ENCODE measurements at places on chromosomes 11 and 22.

GRCh38 chr11:77309401-77310085, 8.1 kb upstream of the GDPD4 start:
- no peak for DNase-seq

GRCh38 chr11:47375020-47375419, 3.3 kb downstream of the SPI1 start:
- no peak for DNase-seq

DNA sequence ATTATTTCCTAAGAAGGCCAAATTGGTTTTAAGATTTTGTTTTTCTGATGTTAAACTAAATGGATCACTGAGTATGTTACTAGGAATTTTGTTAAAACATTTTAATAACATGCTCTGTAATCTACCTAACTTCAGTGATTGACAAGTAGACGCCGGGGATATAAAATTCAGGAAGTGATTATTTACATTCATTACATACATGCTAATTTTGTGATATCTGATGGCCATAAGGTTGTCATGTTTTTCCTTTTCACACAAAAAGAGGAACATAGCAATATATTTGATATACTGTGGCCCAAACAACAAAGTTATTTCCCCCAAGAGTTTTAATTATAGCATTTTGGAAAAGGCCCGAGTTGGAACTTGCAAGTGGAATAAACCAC, 12.1 kb downstream of the SCUBE1 start:
- no peak for DNase-seq

DNA sequence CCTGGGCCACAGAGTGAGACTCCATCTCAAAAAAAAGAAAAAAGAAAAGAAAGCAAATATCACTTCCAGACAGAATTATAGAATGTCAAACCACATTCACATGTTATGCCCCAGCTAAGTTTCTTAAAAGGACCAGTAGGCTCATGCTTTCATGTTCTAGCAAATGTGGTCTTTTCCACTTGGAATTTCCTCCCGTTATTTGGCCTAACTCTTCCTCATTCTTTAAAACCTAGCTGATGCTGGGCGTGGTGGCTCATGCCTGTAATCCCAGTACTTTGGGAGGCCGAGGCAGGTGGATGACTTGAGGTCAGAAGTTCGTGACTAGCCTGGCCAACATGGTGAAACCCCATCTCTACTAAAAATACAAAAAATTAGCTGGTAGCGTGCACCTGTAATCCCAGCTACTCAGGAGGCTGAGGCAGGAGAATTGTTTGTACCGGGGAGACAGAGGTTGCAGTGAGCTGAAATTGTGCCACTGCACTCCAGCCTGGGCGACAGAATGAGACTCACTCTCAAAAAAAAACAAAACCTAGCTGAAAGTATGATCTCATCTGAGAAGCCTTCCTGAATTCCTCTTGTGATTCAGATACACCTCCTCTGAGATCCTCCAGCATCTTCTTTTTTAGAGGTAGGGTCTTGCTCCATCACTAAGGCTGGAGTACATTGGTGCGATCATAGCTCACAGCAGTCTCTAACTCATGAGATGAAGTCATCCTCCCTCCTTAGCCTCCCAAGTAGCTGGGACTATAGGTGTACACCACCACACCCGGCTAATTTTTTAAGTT, 50.4 kb downstream of the FCHSD2 start:
- no peak for DNase-seq

GRCh38 chr11:130118636-130119387, 40.8 kb upstream of the ST14 start:
- DNase-seq, result no peak

DNA sequence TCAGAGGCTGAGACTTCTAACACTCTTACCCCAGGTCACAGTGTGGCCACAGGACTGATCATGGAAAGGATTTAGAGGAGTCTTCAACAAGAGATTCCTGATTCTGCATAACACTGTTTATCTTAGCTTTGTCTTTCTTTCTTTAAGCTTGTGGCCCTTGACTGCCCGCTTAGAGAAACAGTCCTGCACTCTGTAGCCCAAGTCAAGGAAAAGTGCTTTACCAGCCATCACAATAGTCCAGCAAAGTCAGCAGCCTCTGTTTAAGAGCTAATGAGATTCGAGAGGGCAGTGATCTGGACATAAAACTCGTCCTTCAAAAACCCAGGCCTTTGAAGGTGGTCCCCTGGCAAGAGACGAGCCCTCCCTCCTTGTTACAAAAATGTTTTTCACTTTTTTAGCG, 30.0 kb downstream of the PRDM10 start:
- no peak for DNase-seq

GRCh38 chr11:110773442-110773841, 61.2 kb upstream of the ARHGAP20 start:
- no peak for DNase-seq

GRCh38 chr11:134275188-134275533, 1.0 kb upstream of the GLB1L3 start:
- DNase-seq, result no peak

DNA sequence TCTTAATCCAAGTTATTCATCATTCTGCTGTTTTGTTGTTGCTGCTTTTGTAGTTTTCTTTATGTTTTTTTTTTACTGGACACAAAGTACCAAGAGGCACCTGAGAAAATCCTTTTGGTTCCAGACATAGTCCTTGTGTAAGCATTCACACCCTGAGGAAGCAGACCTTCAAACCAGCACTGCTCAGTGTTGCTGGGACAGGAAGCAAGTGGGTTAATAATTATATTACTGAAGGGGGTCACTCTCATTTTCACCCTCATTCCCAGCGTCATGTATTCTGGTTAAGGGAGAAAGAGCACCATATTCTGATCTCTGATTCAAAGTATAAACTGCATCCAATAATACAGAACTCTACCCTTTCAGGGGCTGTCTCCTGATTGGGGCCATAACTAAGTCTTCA, 5.9 kb upstream of the ALKBH3 start:
- DNase-seq, result no peak

DNA sequence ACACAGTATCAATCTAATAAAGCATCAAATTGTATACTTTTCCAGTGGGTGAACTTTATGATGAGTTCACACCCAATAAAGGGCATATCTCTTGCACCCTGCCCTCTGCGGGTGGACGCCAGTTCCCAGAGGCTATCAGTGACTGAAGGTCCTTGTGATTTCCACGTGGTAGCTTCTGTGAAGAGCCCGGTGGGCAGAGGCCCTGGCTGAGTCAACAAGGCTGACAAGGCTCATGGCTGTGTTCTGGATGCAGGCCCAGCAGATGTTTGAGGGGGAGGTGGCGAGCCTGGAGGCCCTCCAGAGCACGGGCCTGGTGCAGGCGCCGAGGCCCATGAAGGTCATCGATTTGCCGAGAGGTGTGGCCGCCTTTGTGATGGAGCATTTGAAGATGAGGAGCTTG, 71.4 kb downstream of the PIWIL3 start:
- DNase-seq, result no peak

DNA sequence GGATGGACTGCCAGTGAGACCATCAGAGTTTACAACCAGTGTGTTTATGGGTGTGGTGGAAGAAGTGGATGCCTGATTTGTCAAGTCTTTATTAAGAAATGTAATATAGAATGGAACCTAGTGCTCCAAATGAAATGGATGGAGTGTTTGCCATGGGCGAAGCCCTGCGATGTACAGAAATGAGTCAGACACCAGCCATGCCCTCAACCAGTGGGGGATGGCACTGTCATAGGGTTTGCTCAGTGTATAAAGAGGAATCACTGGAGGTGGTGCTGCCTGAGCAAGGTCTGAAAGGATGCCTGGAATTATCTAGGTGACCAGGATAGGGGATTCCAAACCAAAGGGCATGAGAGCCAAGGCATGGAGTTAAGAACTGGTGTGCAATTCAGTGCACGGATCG, 120.9 kb upstream of the MTNR1B start:
- no peak for DNase-seq

DNA sequence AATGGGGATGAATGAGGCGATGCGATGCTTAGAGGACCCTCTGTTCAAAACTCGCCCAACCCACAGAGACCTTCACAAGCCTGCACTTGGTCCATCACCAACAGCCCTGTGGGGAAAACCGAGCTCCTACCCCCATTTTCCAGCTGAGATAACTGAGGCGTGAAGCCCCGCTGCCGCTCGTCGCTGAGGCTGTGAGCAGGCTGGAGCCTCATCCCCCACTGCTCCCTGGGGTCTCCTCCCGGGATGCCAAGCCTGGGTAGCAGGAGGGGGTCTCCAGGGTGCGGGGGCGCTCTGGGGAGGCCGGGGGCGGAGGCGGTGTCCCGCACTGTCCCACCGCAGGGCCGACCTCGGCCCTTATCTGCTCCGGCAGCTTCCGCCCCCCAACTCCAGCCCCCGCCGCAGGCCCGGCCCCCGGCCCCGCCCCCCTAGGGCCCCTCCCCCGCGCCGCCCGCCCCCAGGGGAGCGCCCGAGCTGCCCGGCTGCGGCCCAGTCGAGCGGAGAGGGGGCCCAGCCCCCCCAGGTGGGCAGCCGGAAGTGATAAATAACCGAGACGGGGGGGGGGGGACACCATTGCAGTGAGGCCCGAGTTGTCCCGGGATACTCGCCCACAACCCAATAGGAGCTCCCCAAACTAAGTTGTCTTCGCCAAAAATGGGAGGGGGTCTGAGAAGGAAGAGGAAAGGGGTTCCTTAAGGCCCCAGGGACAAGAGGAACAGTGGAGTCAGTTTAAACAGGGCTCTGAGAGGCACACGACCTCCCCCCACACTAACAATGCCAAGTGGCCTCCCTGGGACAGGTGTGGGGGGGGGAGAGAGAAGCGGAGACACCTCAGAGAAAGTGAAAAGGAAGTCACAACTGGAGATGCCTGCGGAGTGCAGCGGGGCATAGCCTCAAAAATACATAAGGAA, 8.3 kb upstream of the SLC39A13 start:
- DNase-seq, result no peak

DNA sequence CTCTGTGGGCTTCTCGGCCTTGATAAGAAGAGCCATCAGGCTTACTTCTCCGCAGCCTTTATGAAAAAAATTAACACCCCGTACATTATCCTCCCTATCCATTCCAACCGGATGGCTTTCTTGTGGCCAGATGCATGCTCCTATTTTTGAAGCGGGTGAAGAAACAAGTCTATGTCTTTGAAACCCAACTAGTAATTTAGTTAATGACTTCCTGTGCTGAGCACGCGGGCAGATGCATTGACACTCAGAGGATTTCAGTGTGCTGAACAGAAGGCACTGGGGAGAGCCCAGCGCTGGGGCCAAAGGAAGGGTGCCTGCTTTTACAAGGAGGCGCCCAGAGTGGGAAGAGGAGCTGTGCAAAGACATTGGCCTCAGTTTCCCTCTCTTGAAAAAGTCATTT, 53.3 kb downstream of the ARHGAP8 start:
- no peak for DNase-seq

GRCh38 chr11:67352546-67353316, 615 bp downstream of the POLD4 start:
- no peak for DNase-seq

DNA sequence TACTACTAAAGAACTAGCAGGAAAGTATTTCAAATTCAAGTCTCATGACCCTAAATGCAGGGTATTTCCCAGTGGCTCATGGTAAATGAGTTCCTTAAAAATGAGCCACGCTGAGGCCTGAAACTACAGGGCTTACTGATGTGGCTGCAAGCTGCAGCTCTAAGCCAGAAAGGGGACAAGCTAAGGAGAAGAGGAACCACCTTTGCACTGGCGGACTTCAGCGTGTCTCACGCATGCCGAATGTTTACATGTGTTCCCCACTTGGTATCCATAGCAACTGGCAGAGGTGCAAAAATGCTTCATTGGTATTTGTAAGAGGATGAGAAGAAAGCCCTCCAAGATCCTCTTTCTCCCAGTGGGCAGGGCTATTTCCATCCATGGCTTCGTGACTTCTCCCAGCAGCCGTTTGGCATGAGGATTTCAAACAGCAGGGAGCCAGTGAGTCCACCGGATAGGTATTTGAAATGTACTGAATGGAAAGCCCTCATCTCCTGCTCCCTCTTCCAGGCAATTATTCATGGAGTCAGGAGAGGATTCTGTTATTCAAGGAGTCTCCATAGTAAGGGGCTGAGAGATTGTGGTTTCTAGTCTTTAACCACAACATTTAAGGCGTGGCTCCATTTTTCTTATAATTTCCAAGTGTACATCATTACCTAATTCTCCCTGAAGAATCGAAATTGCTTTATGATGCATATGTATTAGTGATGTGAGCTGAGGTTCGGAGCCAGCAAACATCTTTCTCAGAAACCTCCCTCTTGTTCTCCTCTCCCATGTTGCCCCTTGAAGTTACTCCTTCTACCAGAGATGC, 55.3 kb upstream of the CD44 start:
- DNase-seq, result no peak

Data from NCI-H774 (cell line).